ENCODE measurements at places on chromosomes 3 and 15. TPM values are rescaled to one million over a fixed set of nuclear protein-coding genes. Genes with fewer than 3 reads are reported as not detected.

DNA sequence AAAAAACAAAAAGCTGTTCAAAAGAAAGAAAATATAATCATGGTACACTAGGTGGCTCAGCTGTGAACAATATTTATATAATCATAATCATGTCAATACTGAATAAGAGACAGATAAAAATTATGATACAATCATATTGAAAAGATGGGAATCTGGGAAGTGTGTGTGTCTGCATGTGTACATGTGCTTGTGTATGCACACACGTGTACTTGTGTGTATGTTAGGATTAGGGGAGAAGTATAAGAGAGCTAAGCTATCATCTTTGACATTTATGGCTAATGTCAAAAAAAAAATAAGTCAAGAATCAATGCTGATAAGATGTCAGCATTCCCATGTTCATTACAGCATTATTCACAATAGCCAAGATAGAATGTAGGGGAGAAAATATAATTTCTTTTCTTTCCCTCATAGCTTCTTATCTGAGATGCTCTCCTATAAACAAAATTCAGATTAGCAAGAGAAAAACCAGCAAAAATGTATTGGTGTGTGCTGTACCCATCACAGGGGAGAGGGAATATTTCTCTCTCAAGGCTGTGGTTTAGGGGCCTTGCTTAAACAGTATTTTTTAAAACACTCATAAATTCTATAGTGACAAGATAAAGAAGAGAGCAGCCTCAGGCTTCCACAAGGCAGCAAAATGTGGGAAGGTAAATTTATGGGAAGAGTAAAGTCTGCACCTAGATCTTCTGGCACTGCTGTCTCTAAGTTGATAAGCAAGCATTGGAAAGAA, 63.4 kb upstream of the ITGA11 start:
- no peak for DNase-seq
- no peak overlapping the region for H3K27ac ChIP-seq
- no peaks in the 10 kb centered on the region for H3K36me3 ChIP-seq
- no peaks in the 10 kb centered on the region for H3K4me1 ChIP-seq
- no peak overlapping the region for H3K4me3 ChIP-seq

PLXNB1 gene
- polyA plus RNA-seq: 39.8 TPM

ACTRT3 gene
- 1.2 TPM for polyA plus RNA-seq

BOC gene
- polyA plus RNA-seq: 6.6 TPM

DNA sequence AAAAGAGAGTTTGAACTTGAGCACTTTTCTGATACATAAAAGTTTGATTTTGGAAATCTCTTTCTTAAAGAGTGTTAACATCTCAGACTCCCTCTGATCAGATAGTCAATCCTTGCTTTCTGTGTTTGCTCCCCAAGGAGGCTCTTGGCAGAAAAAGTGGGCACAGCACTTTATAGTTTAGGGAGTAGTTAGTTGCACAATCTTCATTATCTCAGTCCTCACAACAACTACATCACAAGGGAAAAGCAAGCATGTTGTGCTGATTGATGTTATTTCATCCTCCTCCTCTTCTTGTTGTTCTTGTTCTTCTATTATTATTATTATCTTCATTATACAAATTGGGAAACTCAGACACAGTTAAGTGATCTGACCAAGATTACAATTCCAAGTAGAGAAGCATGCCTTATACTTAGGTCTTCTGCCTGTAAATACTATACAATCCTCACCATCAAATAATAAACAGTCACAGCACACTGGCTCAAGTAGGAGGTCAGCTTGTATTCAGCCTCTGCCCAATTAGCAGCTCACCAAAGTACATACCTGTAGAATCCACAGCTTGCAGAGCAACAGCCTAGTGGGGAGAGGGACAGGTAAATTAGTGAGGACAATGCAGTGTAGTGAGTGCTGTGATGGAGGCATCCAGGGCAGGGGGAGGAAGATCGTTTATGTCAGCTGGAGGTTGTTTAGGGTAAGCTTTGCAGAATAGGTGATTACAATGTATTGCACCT, 304.1 kb upstream of the MME start:
- H3K4me1 ChIP-seq: no peaks in the 10 kb centered on the region
- no peak overlapping the region for H3K4me3 ChIP-seq
- no peak overlapping the region for H3K27ac ChIP-seq

UCN2 gene
- polyA plus RNA-seq: 0.50 TPM

ANKRD34C gene
- not detected for polyA plus RNA-seq

CTXND1 gene
- polyA plus RNA-seq: not detected

GABRB3 gene
- 0.10 TPM for polyA plus RNA-seq

DNA sequence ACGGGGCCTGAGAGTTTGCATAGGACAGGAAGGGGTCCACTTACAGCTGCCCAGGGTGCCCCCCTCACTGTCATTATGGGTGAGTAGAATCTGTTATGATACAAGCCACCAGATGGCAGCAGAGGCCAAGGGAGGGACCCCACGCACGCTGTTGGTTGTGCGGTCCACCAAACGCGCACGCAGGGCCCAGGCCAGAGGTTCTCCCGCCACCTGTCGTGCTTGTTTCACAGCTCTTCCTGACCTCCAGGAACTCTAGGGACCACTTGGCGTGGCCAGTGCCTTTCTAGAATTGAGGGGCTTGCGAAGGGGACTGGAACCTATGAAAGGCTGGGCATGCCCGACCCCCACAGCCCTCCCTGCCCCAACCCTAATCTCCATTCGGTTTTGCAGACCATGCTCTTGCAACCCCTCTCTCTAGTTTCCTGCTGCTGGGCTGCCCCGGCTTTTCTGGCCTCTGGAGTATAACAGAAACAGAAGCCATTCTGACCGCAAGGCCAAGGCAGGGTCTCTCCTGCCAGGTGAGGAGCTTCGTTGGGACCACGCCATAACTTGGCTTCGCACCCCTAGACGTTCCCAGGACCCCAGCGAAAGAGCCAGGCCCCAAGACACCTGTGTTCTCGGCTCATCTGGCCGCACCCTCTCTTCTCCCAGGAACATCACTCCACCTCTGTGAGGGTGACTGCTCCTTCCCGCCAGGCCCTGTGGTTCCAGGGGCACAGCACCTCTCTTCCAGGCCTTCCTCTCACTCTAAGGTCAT, 46.0 kb downstream of the ALDH1L1 start:
- no peaks in the 10 kb centered on the region for H3K4me1 ChIP-seq
- no peaks in the 10 kb centered on the region for H3K27me3 ChIP-seq
- DNase-seq: peak; percentile 87
- H3K36me3 ChIP-seq: no peaks in the 10 kb centered on the region
- H3K4me3 ChIP-seq: no peak overlapping the region

GOLGA6D gene
- 0.02 TPM for polyA plus RNA-seq

DNA sequence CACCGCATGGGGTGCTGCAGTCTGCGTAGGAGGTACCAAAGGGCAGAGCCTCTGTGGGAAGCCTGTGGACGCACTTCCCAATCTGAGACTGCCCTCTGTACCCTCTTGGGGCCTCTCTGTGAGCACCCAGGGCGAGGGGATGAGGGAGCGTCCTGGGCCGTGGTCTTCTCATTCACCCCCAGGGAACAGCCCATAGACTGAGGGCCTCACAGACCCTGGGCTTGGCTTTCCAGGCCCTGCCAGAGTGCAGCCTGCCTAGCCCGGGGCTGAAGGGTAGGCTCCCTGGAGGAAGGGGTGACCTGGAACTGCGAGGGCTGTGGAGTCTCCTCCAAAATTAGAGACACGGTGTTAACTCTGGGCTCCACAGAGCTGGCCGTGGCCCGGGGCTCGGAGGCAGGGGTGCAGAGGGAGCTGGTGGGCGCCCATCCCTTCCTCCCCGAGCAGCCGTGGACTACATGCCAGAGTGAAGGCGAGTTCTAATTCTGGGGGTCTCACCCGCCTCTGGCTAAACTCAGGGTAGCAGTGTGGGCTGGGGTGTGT, 468 bp upstream of the SPTBN5 start:
- no peaks in the 10 kb centered on the region for H3K27me3 ChIP-seq
- H3K4me3 ChIP-seq: no peak overlapping the region
- peak overlapping the region; percentile 65 for H3K27ac ChIP-seq
- peaks cover 5% of the 10 kb centered on the region for H3K36me3 ChIP-seq
- H3K4me1 ChIP-seq: peaks cover 12% of the 10 kb centered on the region

DNA sequence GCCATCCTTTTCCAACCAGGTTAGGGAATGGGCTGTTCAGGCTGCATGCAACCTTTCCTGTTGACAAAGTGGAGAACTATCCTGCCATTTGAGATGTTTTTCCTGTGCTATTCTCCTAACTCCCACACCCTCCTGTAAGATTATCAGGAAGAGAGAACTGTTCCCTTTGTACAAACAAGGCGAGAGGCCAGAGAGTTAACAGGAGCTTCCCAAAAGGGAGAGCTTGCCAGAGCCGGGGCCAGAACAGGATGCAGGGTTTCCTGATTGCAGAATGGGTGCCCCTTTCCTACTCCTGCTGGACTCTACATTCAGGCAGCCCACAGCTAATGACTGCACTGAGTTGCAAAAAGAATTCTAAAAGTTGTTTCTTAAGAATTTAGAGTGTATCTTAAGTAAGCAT, 17.1 kb downstream of the PML start:
- DNase-seq: no peak
- H3K27ac ChIP-seq: no peak overlapping the region
- no peaks in the 10 kb centered on the region for H3K27me3 ChIP-seq
- no peak overlapping the region for H3K4me3 ChIP-seq
- H3K36me3 ChIP-seq: peaks cover 11% of the 10 kb centered on the region

DNA sequence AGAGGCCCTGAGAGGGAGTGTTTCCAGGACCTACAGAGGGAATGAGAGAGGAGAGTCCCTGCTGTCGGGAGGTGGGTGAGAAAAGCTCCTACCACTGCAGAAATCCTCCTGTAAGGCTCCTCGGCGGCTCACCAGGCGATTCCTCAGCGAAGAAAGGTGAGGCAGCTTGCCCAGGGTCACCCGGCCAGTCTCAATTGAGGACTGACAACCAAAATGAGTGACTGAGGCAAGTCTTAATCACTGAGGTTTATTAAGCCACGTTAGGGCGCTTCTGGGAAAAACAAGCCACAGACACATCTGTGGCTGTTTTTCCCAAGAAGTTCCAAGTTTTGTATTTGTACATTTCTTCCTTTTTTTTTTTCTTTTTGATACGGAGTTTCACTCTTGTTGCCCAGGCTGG, 48.5 kb downstream of the ZDHHC19 start:
- no peaks in the 10 kb centered on the region for H3K27me3 ChIP-seq
- H3K27ac ChIP-seq: no peak overlapping the region
- H3K4me1 ChIP-seq: no peaks in the 10 kb centered on the region
- H3K36me3 ChIP-seq: no peaks in the 10 kb centered on the region
- no peak for DNase-seq
- H3K4me3 ChIP-seq: no peak overlapping the region

GRCh38 chr15:40008061-40008765, 30.8 kb downstream of the SRP14 start:
- peaks cover 89% of the 10 kb centered on the region for H3K36me3 ChIP-seq
- no peak for DNase-seq
- H3K27ac ChIP-seq: no peak overlapping the region
- H3K27me3 ChIP-seq: no peaks in the 10 kb centered on the region

SEMA3B gene
- 14.9 TPM for polyA plus RNA-seq

RLBP1 gene
- polyA plus RNA-seq: not detected

GRCh38 chr3:141737093-141737492, 1.0 kb upstream of the RNF7 start:
- no peaks in the 10 kb centered on the region for H3K27me3 ChIP-seq
- H3K4me1 ChIP-seq: peaks cover 13% of the 10 kb centered on the region
- H3K36me3 ChIP-seq: peaks cover 9% of the 10 kb centered on the region
- no peak for DNase-seq

GRCh38 chr15:28068930-28069329, 30.2 kb downstream of the OCA2 start:
- no peak for DNase-seq
- H3K4me3 ChIP-seq: no peak overlapping the region
- H3K27me3 ChIP-seq: no peaks in the 10 kb centered on the region
- H3K27ac ChIP-seq: no peak overlapping the region

ZNF639 gene
- polyA plus RNA-seq: 9.6 TPM

DNA sequence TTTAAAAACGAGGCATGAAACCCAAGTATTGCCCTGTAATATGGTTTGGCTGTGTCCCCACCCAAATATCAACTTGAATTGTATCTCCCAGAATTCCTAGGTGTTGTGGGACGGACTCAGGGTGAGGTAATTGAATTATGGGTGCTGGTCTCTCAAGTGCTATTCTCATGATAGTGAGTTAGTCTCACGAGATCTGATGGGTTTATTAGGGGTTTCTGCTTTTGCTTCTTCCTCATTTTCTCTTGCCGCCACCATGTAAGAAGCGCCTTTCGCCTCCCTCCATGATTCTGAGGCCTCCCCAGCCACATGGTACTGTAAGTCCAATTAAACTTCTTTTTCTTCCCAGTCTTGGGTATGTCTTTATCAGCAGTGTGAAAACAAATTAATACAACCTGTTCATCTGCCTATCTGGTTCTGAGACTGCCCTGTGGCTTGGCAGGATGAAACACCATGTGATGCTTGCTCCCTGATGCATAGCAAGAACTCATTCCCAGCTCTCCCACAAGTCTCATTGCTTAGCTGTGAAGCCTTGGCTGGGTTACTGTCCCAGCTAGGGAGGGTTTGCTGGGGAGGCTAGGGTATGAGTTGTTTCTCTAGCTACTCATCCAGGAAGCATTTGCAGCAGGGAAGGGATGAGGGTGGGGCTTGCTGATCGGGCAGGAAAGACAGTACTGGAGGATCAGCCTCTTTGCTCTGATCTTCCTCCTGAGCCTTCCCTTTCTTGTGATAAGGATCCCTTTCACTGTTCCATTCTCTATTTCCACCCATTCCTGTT, 3.7 kb upstream of the SQOR start:
- H3K27ac ChIP-seq: no peak overlapping the region
- H3K36me3 ChIP-seq: no peaks in the 10 kb centered on the region
- no peak for DNase-seq
- no peaks in the 10 kb centered on the region for H3K27me3 ChIP-seq
- peaks cover 3% of the 10 kb centered on the region for H3K4me1 ChIP-seq

DNA sequence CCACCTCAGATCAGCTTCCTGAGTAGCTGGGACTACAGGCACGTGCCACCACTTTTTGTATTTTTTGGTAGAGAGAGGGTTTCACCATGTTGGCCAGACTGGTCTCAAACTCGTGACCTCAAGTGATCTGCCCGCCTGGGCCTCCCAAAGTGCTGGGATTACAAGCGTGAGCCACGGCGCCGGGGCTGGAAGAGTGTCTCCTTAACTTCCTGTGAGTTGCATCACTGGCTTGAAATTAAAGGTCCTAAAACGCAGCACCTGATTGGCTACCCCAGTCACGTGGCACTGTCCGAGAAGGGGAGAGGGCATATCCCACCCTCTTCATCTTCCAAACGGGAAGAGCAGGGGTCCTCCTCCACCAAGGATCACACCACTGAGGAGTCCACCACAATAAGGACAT, 5.5 kb upstream of the FAM174B start:
- H3K27me3 ChIP-seq: no peaks in the 10 kb centered on the region
- no peak for DNase-seq
- H3K4me1 ChIP-seq: no peaks in the 10 kb centered on the region
- no peaks in the 10 kb centered on the region for H3K36me3 ChIP-seq
- H3K4me3 ChIP-seq: no peak overlapping the region
- H3K27ac ChIP-seq: no peak overlapping the region

Data from SK-N-SH (cell line).